NCI-H446 (cell line): ENCODE measurements at places on chromosomes 13 and 19.
A peak's percentile ranks its signal among the peaks of the same experiment; 100 is the strongest.

DNA sequence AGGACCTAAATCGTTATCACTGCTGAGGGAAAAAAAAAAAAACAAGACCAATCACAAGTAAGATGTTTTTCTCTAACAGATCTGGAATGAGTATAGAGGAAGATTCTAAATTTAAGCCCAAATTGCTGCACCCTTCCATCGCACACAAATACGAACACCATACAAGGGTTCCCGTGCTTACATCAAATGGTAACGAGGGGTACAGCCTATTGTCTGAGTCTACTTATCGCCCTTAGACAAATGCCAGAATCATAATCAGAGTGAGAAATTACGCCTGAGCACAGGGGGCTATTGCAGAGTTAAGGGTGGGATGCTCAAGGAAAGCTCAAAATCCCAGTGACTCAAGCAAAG lies 603 bp downstream of the ZC3H13 start:
- DNase-seq, result no peak

DNA sequence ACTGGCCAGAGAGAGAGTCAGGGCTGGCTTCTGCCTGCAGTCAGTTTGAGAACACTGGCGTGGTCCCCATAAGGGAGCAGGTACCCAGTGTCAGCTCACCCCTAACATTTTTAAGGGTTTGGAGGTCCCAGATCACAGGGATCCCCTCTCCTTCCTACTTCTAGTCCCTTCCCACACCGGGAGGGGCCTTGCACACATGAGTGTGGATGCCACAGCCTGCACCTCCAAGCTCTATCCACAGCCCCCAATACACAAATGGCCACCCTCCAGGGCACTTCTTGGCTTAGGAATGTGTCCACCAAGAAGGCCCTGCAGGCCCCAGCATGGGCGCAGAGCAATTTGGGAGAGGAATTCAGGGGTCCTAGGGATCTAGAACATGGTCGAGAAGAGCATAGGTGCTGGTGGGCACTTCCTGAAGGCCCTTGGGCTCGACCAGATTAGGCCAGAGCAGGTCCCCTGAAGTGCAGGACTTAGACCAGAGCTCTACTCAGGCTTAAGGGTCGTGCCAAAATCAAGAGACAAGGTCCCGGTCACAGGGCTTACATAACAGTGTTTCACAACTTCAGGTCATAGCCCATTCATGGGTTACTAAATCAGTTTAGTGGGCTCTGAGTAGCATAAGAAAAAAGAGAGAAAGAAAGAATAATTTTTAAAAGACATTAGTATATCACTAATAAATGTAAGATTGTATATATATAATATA lies 16.0 kb downstream of the FXYD5 start:
- DNase-seq, result no peak

- DNase-seq, result no peak
Observed at GRCh38 chr19:34994643-34995541, 5.2 kb upstream of the GRAMD1A start.

DNA sequence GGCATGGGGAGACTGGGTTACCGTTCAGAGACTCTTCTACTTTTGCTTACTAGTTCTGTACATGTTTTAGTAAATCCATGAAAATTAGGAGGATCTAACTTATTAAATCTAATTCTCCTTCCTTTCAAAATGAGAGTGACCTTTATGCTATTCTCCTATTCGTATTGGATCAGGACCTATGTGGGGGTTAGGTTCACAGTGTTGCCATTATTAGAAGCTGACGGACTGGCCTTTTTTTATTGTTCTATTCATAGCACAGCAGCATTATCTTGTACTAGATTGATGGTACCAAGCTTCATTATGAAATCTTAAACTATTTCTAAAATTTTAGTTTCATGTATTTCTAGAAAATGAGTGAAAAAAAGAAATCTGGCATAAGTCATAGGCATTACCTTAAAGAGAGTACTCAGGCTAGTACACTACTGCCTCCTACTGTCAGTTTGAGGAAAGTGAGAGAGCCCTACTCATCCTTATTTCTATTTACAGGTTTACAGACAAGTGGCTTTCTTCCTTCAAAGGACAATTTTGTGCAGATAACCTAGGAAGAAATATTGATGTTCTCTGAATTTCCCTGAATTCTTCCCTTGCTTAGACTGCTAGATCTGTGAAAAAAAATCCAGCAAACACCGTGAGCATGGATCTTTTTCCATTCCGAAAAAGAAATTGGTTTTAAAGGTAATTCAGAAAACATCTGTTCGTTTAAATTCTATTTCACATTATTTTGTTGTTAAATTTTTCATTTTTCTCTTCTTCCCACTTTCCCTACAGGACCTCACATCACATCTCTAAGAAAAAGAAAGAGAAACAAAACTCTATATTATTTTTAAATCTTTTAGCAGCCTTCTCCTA lies 485.5 kb downstream of the DIAPH3 start:
- DNase-seq, result no peak

DNA sequence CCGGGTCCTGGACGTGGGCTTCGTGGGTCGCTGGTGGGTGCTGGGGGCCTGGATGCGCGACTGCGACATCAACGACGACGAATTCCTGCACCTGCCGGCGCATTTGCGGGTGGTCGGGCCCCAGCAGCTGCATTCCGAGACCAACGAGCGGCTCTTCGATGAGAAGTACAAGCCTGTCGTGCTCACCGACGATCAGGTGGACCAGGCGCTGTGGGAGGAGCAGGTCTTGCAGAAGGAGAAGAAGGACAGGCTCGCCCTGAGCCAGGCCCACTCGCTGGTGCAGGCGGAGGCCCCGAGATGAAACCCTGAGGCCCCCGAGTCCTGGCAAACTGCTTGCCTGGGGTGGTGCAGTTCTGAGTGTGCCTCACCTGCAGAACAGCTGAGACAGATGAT lies 787 bp downstream of the TIMM29 start:
- DNase-seq, result no peak

DNA sequence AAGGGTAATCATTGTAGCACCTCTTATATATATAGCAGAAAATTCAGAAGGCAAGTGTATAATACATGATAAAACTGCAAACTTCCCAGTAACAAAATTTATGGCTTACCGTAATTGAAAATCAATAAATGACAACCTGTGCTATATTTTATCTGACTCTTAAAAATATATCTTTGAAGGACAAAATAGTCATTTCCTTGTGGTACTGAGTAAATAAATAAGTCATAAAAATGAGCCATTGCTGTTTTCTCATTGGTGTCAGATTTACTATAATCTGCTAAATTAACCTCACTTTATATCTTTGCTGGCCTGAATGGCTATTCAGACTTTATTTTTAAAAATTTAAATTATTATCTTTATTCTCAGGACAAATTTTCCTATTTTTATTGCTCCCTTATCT lies 1319.1 kb upstream of the SPRY2 start:
- no peak for DNase-seq

GRCh38 chr13:82934000-82934399 lies 948.3 kb downstream of the SLITRK1 start:
- DNase-seq, result no peak

- DNase-seq, result no peak
Observed at GRCh38 chr13:60137911-60138560, 25.7 kb downstream of the DIAPH3 start.

DNA sequence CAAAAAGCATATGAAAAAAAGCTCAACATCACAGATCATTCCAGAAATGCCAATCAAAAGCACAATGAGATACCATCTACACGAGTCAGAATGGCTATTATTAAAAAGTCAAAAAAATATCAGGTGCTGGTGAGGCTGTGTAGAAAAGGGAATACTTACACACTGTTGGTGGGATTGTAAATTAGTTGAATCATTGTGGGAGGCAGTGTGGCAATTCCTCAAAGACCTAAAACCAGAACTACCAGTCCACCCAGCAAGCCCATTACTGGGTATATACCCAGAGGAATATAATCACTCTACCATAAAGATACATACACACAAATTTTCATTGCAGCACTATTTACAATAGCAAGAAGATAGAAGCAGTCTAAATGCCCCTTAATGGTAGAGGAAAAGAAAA lies 529.9 kb downstream of the SLITRK1 start:
- no peak for DNase-seq

- DNase-seq, result no peak
Observed at GRCh38 chr13:61600360-61601033, 184.8 kb upstream of the PCDH20 start.

- DNase-seq, result no peak
Observed at GRCh38 chr13:101383595-101383994, 32.7 kb downstream of the NALCN start.

DNA sequence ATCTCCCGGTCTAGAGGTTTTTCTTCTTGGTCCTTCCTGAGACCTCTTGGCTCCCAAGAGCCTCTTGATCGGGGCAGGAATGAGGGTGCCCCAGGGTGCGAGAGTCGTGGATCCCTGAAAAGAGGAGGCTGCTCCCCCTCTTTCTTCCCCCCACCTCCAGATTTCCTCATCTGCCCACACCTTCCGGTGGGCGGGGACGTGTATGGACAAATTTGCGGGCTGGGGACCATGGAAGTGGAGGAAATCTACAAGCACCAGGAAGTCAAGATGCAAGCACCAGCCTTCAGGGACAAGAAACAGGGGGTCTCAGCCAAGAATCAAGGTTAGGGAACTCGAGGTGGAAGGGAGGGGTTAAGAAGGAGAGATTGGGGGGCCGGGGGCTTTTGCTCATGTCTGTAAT lies at the start of gene MCEMP1:
MCEMP1 (plus strand) TSS at position 237 of the 400 bp plus-strand sequence; CDS start at position 268, 31 bp downstream.
- DNase-seq, result no peak

- DNase-seq, result no peak
Observed at GRCh38 chr13:43319617-43320444, 296.4 kb downstream of the DNAJC15 start.

GRCh38 chr19:44988896-44989556 lies 12.2 kb upstream of the RELB start:
- peak; percentile 75 for DNase-seq

DNA sequence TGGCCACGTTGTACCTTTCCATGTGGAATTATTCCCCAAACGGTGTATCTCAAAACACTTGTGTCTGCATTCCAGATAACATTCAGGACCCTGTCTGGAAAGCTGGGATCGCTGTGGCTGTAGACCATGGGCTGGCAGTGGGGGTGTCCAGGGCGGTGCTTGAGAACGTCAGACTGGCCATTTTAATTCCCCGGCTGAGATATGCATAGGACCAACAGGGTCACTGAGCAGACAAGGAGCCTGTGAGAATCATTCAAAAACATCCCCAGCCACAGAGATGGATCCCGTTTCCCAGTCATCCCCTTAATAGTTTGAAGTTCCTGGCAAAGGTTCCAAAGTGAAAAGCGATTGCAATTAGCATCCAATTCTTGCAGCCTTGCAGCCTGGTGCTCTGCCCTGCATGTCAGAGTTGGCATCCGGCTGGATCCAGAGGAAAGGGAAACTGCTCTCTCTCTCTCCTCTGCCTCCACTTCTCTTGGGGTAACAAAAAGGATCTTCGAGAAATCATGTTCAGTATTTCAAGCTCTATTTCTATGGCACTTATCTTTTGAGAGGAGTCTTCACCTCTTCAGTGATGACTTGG lies 41.6 kb downstream of the IFT88 start:
- no peak for DNase-seq
